ENCODE measurements at places on chromosomes 2 and 18.

- DNase-seq, result no peak
These were observed 278.8 kb upstream of the SESTD1 start for GRCh38 chr2:179543361-179543901.

DNA sequence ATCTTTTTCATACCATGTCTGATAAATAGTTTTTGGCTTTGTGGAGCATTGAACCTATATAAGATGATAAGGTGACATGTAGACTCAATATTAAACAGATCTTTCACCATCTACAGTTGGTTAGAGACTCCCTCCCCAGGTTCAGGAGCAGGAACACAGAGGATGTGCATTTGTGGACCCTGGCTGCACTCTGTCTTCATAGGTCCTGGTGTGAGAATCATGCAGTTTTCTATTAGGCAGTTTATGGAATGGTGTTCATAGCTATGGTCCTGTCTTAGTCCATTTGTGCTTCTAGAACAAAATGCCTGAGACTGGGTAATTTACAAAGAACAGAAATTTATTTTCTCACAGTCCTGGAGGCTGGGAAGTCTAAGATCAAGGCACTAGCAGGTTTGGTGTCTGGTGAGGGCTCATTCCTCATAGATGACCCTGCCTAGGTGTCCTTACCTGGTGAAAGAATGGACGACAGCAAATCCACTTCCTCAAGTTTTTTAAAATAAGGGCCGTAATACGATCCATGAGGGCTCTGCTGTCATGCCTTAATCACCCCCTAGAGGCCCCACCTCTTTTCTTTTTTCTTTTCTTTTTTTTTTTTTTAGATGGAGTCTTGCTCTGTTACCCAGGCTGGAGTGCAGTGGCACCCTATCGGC lies 35.3 kb upstream of the FAM98A start:
- no peak for DNase-seq

- no peak for DNase-seq
These were observed 10.4 kb upstream of the EVA1A start for GRCh38 chr2:75570948-75571729.

GRCh38 chr2:39805936-39806608 lies 27.0 kb upstream of the THUMPD2 start:
- no peak for DNase-seq

DNA sequence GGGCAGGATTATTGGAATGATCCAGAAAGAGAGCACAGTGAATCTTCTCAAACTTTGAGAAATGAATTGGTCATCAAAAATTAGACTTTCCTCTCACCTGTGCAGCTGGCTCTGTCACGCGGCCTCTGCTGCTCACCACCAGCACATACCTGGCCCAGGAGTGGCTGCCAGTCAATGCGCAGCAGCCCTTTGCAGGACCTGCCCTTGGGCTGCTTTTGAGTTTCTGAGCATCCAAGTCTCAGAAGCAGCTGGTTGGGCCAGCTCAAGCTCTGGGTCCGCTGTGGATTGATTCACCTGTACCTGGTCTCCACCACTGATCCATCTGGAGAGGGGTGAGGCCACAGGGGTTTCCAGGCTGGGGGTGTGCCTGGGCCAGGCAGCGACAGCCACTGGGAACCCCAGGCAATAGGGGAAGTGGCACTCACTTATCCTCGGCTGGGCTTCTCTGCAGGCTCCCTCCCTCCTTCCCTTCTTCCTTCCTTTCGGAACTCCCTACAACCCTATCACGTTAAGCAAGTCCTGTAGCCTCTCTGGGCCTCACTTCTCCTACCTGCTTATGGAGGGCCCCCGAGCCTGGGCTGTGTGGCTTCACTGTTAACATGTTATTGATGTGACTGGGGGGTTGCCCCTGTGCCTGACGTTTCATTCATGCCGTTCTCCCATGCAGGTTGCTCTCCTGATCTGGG lies 48.1 kb downstream of the SH3BP4 start:
- no peak for DNase-seq

- no peak for DNase-seq
These were observed 4.8 kb upstream of the TMEM37 start for GRCh38 chr2:119426801-119427395.
